Stomach (tissue), 19 donors: ENCODE measurements at places on chromosomes 1 and 21. TPM values are rescaled to one million over a fixed set of nuclear protein-coding genes. Genes with fewer than 3 reads are reported as not detected.

GRCh38 chr1:230163205-230163604 lies 96.2 kb downstream of the GALNT2 start:
- DNase-seq = no peak

The CLCNKA gene
- polyA plus RNA-seq = 2.7 TPM

DNA sequence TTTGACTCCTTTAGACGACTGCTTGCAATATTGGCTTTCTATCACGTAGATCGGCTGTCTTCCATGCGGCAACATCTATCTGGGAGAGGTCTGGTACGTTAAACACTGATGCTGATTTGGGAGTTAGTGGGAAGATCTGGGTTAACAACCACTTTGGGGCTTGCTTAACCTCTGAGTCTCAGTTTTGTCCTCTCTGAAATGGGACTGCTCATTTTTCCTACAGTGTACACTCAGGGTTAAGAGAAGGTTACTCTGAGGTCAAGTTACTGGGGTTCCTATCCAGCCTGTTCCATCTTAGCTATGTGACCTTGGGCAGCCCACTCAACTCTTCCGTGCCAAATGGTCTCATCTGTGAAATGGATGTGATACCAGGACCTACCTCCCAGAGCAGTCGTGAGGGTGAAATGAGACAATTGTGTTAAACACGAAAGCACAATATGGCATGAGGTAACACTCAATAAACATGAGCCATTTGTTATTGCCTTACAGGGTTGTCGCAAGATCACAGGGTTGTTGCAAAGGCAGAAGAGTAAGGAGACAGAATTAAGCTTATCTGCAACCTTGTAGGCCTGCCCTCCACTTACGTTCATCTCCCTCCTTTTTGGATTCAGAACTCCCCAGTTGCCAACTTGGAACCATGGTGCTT lies 5.6 kb downstream of the ABCA4 start:
- no peak for DNase-seq

The OR2M3 gene
- polyA plus RNA-seq = not detected

DNA sequence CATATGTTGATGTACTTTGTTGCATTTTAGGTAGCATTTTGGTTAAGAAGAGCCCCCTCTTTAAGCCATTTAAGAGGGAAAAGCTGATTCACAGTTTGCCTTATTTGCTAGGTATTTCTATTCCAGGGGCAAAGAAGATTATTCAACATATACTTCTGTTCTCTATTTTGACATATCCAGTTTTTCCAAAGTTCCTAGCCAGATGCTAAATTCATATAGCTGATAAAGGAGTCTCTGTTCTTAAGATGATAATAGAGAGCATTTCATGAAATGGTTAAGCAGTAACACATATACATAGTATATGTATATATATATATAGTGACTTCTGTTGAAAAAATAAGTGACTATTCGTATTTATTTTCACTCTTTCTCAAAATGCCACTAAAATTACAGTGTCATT lies 15.5 kb upstream of the CD55 start:
- no peak for DNase-seq

DNA sequence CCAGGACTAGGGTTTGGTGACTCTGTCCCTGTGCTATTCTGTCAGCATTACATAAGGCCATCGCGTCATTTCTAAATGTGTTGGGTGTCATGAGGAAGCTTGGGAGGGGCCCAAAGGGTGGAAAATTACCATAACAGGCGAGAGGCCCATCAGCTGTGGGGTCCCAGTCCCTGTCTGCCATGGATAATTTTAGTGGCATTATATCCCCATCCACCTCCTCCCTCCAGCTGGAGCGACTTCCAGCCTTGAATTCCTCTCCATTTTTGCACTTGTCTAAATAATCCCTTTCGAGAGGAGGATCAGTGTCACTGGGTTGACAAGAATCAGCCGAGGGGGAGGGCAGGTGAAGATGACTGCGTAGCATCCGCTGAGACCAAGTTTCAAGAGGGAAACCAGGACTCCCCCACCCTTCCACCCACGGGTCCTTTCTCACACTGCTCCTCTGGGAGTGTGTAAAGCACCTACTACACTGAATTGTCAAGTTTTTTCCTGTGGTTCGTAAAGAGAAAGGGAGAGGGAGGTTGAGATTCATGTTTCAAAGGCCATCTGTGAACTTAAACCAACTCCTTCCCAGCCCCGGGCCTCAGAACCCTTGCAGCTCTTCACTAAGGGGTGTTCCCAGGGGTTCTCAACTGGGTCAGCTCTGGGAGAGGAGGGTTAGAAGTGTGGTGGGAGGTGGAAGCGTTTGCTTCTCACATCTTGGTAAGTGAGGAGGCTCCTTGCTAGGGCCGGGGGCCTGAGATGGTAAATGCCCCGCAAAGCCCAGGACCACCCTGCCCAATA lies 29.2 kb downstream of the VASH2 start:
- no peak for DNase-seq

GRCh38 chr1:243596431-243597062 lies 253.5 kb downstream of the AKT3 start:
- DNase-seq = no peak

DNA sequence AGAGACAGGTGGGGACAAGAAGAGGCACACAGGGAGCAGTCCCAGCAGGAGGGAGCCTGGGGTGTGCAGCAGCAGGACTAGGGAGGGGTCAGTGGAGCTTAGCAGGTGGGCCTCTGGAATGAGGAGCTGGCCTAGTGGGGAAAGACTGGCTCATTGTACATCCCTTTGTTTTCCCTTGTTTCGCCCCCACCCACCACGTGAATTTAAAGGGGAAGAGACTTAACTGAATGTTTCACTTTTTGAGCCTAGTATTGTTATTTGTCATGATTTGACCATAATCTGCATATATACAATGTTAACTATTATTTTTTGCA lies 181.7 kb downstream of the DHRS3 start:
- DNase-seq = no peak

The FCAMR gene
- polyA plus RNA-seq = not detected

DNA sequence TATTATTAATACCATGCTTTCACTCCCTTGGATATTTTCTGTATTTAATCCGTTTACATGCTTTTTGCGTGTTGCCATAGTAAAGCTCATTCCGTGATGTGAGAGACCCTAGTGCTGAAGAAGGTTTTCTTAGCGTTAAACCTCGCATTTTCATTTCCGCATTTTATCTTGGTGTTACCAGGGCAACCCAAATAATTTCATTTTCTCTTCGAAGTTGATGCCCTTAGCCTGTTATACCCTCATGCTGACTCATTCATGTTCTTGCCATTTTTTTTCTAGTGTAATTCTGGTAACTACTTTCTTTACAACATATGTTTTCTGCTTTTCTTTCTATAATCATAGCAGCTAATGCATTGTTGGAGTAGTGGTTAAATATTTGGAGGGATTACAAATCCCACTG lies 37.2 kb downstream of the LRRC8C start:
- no peak for DNase-seq

- DNase-seq = peak; percentile 72
Observed at GRCh38 chr1:178341261-178341956, 155.4 kb downstream of the CLEC20A start.

The FCRL6 gene
- not detected for polyA plus RNA-seq

DNA sequence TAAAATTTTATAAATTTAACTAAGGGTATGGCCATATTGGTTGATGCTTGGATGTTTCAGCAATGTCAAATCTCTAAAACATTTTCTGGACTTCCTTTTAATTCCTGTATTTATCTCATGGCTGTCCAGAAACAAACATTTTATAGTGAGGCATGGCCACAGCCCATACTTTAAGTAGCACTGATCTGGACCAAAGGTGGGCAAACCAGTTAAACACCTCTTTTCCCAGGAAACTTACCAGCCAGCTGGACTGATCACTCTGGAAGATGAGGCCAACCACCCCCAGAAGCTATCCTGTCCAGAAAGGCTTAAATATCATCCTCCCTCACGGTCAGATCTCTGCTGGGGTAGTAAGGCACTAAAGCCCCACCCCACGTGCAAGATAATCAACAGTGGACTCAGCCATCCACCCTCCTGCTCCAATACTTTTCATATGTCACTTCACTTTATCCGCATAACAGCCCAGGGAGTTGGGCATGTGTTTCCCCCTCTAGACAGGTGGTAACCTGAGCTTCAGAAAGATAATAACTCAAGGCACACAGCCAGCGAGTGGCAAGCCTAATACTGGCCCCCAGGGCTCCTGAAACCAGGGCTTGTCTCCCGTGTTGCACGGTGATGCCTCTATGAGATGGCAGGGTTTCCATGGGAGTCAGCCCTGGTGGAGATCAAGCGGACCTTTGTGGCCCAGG lies 120.5 kb upstream of the NGF start:
- DNase-seq = peak; percentile 39

DNA sequence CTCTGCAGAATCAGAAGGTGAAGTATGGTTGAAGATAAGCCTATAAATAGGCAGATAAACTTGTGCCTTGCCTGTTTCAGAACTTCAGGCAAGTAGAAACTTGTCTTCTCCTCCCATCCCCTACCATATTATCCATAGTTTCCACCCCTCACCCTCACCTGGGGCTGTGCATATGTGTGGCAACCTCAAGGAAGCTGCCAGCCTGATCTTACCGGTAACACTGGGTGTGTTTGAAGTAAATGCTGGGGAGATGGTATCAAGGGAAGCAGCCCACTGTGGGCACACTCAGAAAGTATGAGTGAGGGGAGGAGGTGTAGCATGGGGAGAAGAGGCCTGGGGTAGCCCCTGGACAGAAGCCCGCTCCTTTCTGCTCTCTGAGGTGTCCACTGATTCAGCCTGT lies 14.5 kb downstream of the VANGL2 start:
- DNase-seq = no peak

GRCh38 chr1:65704318-65704717 lies 88.4 kb upstream of the PDE4B start:
- no peak for DNase-seq

DNA sequence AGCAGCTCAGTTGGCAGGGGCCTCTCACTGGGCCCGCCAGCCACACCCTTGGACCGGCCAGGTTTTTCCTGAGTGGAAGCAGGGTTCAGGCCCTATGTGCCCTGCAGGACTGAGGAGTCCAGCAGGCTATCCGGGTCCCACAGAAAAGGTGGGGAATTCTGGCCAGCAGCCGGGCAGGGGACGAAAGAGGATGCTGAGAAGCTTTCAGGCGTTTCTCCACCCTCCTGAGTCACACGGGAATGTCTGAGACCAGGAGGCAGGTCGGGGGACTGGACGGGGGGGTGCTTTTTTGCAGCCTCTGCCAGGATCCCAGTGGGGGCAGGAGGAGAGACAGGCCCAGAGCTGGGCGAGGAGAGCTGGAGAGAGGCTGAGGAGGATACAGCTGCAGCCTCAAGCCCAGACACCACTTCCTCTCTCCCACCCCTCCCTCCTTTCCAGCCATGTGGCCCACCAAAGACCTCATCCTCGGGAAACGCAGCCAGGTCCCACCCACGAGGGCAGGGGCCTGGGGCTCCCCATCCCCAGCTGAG lies 105.4 kb downstream of the SPSB1 start:
- DNase-seq = peak; percentile 60

DNA sequence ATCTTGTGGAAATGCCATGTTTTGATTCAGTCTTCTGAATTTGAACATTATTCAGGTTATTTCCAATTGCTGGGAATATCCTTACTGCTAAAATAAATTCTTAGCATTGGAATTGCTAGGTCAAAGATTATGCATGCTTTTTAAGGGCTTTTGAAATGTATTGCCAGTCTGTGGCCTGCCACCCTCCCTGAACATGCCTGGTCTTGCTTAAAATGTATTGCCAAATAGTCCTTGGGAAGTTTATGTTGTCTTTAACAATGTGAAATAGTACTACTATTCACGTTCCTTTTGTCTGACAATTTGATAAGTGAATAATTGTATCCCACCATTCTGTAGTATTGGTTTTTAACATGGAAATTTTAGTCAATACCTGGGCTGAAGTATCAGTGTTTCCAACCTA lies 13.6 kb downstream of the TARDBP start:
- no peak for DNase-seq

The CAMK1G gene
- not detected for polyA plus RNA-seq

- DNase-seq = no peak
Observed at GRCh38 chr1:165047994-165048393, 308.5 kb downstream of the LMX1A start.

The NR5A2 gene
- 0.33 TPM for polyA plus RNA-seq

GRCh38 chr1:111737216-111738132 lies 1.7 kb downstream of the INKA2 start:
- DNase-seq = no peak

The LDLRAD1 gene
- 0.12 TPM for polyA plus RNA-seq

The CNKSR1 gene
- 10.4 TPM for polyA plus RNA-seq

The LINGO4 gene
- polyA plus RNA-seq = not detected

The OR10T2 gene
- not detected for polyA plus RNA-seq

DNA sequence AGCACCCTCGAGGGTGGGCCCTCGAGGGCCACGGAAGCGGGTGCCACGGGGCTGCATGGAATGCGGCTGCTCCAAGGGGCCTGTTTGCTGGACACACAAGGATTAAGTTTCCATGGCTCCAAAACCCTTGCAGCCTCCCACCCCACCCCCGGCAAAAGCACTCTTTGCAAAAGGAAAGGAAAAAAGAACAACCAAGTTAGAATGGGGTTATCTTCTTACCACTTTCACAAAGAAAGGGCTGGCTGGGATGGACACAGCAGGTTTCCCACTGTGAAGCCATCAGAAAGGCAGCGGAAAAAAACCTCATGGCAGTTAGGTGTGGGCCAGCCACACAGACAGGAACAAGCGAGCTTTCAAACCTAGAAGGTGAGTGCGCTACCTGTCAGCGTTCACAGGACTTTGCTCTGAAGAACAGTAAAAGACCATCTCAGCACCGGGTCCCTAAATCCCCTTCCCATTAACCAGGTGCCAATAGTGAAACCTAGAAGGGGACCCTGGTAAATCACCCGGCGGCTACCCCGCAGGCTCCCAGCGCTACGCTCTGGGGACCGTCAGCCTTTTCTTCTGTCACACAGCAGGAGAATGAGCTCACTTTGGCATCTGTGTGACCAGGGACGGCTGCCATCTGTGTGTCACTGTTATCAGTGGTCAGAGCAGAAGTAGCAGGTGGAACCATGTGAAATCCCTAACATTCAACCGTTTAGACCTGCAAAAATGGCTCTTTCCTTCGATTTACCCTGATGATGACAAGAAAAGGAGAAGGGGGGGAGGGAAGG lies 93.0 kb downstream of the SIM2 start:
- DNase-seq = no peak

DNA sequence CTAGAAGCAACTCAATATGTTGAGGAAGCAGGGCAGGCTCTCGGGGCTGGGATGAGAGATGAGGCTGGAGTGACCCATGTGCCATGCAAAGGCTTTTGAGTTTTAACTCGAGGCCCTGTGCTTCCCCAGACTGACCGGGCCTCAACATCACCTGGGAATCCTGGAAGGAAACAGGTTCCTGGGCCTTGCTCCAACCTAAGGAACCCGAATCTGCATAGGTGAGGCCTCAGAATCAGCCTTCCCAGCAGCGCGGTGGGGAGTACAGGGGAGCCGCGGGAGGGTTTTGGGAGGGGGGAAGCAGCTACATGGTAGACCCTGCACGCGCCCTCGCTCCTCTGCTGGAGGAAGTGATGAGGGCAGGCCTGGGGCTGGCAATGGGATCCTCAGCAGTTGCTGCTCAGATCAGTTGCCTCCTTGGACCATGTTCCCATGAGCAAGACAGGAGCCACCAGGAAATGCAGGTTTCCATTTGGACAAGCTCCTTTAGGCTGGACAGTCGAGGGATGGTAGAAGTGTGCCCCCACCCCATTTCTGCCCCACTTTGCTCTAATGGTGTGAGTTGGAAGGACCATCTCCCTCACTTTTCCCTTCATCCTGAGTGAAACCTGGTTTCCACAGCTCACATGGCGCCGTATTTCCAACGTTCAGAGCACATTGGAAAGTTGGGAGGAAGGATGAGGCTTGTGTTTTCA lies 4.5 kb upstream of the KIAA1614 start:
- DNase-seq = peak; percentile 10
